Cardiac muscle cell (in vitro differentiated cells and primary cell): ENCODE measurements at places on chromosomes 2 and 18. TPM values are rescaled to one million over a fixed set of nuclear protein-coding genes. Genes with fewer than 3 reads are reported as not detected.

Gene SFT2D3
- polyA plus RNA-seq, result 0.13 and 5.9 TPM in 2 replicates

Gene GAL3ST2
- not detected in 2 replicates for polyA plus RNA-seq

Gene SRD5A2
- polyA plus RNA-seq, result not detected in 2 replicates

Gene HOXD10
- not detected in 2 replicates for polyA plus RNA-seq

Gene ASTL
- not detected in 2 replicates for polyA plus RNA-seq

Gene ARHGAP28
- polyA plus RNA-seq, result 13.6 and 19.5 TPM in 2 replicates

Gene SERPINB3
- polyA plus RNA-seq, result not detected in 2 replicates

Gene IL1RN
- not detected in 2 replicates for polyA plus RNA-seq

Gene SP9
- not detected in 2 replicates for polyA plus RNA-seq

Gene CCDC74B
- polyA plus RNA-seq, result 7.8 and 10.9 TPM in 2 replicates

Gene PROC
- polyA plus RNA-seq, result not detected in 2 replicates

Gene CD8B2
- polyA plus RNA-seq, result not detected in 2 replicates

Gene CNPPD1
- polyA plus RNA-seq, result 70.2 and 81.9 TPM in 2 replicates

Gene C2orf66
- polyA plus RNA-seq, result 0.18 TPM in 1 of 2 replicates, not detected in the other

Gene FAM228A
- 0.61 and 0.82 TPM in 2 replicates for polyA plus RNA-seq

Gene MYL12A
- 321 and 420 TPM in 2 replicates for polyA plus RNA-seq

Gene BCL2L11
- 9.1 and 24.4 TPM in 2 replicates for polyA plus RNA-seq

Gene ANKRD62
- not detected in 2 replicates for polyA plus RNA-seq

Gene NXPH2
- 4.7 and 5.4 TPM in 2 replicates for polyA plus RNA-seq

Gene XDH
- polyA plus RNA-seq, result 0.17 and 0.49 TPM in 2 replicates
